ENCODE measurements at places on chromosomes 3 and 15.
A peak's percentile ranks its signal among the peaks of the same experiment; 100 is the strongest.

- peak; percentile 89 for DNase-seq
Measured at GRCh38 chr15:70023769-70024491, 73.8 kb downstream of the TLE3 start.

- DNase-seq: peak; percentile 7
Measured at GRCh38 chr3:76753599-76753998, 286.3 kb upstream of the ROBO2 start.

- DNase-seq: no peak
Measured at GRCh38 chr15:88644741-88645140, 5.9 kb downstream of the ISG20 start.

GRCh38 chr3:161420746-161421145, 49.4 kb upstream of the SPTSSB start:
- no peak for DNase-seq

GRCh38 chr3:172678068-172678467, 32.8 kb downstream of the NCEH1 start:
- no peak for DNase-seq

DNA sequence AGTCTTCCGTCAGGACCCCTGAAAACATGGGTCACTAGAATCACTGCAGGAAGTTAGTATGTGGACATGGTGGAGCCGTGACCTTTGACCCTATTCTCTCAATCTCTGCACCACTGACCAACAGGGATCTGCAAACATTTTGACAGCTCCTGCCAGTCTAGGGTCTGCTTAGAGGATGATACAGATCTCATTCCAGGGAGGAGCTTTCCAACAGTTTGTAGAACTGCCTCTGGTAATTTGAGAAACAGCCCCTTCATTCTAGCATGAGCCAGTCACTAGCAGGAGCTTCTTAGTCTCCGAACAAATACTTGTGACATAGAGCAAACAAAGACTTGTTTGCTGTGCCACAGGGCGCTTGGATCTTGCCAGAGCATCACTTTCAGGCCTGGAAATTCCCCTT, 270.3 kb upstream of the CFAP20DC start:
- no peak for DNase-seq

DNA sequence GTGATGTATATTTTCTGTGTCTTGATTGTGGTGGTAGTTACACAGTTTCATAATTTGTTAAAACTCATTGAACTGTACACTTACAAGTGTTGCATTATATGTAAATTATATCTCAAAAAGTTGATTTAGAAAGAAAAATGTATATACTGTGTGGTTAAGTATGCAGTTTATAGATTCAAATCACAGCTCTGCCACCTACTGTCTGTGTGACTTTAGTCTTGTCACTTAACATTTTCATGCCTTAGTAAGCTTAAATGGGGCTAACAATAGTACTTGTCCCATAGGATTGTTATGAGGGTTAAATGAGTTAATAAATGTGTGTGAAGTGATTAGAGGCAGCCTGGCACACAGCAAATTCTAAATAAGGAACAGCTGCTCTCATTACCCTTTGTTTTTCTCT, 120.9 kb upstream of the P2RY1 start:
- no peak for DNase-seq

All from GM23248 (cell line).